ENCODE measurements at places on chromosomes 1 and 21. TPM values are rescaled to one million over a fixed set of nuclear protein-coding genes. Genes with fewer than 3 reads are reported as not detected.

FLG2 gene
- not detected for polyA plus RNA-seq

PLPPR4 gene
- polyA plus RNA-seq: not detected

SLAMF7 gene
- not detected for polyA plus RNA-seq

TMOD4 gene
- 0.61 TPM for polyA plus RNA-seq

SPRR3 gene
- polyA plus RNA-seq: not detected

MROH7 gene
- polyA plus RNA-seq: 0.09 TPM

S100A9 gene
- polyA plus RNA-seq: 0.69 TPM

LRRC71 gene
- polyA plus RNA-seq: not detected

LRRIQ3 gene
- 1.1 TPM for polyA plus RNA-seq

LIPI gene
- polyA plus RNA-seq: not detected

KCNE1 gene
- polyA plus RNA-seq: not detected

XCL1 gene
- polyA plus RNA-seq: 7.6 TPM

PFKFB2 gene
- polyA plus RNA-seq: 3.9 TPM

Measured in HepG2 (cell line).